ENCODE measurements at places on chromosomes 6 and 20.

DNA sequence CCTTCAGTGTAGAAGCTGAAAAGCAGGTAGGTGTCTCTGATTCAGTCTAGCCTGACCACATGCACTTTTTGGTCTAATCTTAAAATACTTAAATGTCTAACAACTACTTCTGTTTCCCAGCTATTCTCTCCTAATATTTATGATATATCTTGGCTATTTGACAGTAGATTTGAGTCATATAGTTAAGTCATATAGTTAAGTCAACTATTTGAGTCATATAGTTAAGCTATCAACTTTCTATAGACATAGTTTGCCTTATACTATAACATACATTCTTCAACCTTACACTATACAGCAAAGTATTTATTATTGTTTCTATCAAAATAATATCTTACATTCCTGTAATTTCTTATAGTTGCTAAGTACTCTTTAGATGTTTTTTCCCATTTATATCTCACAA, 110.9 kb downstream of the GMDS start:
- peaks cover 16% of the 10 kb centered on the region for H3K4me1 ChIP-seq
- no peak overlapping the region for H3K4me3 ChIP-seq
- no peak for DNase-seq
- no peaks in the 10 kb centered on the region for H3K27me3 ChIP-seq
- H3K36me3 ChIP-seq = peaks cover 3% of the 10 kb centered on the region

DNA sequence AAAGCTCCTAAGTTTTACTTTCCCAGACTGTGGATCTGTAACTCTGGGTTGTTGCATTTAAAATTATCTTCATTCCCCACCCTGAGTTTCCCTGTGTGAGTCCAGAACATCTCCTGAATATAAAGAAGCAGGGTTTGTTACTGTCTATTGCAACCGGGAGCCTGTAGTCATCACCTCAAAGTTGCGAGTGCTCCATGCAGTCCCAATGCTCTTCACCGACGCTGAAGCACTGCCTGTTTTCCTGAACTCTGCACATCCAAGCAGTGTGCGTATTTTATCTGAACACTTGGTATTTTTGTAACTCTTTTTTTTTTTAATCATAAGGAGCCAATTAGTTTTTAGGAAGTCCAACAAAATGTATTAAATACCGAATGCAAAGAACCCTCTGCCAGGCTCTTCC, 907 bp upstream of the HLA-B start:
- H3K4me1 ChIP-seq = peaks cover 41% of the 10 kb centered on the region
- H3K27me3 ChIP-seq = peaks cover 4% of the 10 kb centered on the region
- peak overlapping the region; percentile 99 for H3K27ac ChIP-seq

- no peak overlapping the region for H3K27ac ChIP-seq
- H3K27me3 ChIP-seq = peaks cover 35% of the 10 kb centered on the region
- no peaks in the 10 kb centered on the region for H3K4me1 ChIP-seq
- no peaks in the 10 kb centered on the region for H3K36me3 ChIP-seq
- H3K4me3 ChIP-seq = no peak overlapping the region
These were observed 622 bp downstream of the APCDD1L start for GRCh38 chr20:58514321-58515232.

DNA sequence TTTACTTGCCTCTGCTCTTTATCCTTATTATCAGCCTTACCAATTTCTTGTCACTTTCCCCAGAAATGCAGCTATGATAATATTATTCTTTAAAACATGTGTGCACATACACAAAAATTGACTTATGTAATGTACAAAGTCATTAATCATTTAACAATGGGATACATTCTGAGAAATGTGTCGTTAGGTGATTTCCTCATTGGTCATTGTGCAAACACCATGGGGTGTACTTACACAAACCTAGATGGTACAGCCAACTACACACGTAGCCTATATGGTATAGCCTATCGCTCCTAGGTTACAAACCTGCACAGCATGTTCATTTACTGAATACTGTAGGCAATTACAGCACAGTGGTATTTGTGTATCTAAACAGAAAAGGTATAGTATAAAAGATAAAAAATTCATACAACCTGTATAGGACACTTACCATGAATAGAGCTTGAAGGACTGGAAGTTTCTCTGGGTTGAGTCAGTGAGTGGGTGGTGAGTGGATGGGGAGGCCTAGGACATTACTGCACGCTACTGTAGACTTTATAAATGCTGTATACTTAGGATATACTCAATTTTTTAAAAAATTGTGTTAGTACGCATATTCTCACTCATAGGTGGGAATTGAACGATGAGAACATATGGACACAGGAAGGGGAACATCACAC, 56.9 kb downstream of the HIVEP1 start:
- H3K4me3 ChIP-seq = no peak overlapping the region
- DNase-seq = no peak
- no peak overlapping the region for H3K27ac ChIP-seq
- H3K27me3 ChIP-seq = no peaks in the 10 kb centered on the region

DNA sequence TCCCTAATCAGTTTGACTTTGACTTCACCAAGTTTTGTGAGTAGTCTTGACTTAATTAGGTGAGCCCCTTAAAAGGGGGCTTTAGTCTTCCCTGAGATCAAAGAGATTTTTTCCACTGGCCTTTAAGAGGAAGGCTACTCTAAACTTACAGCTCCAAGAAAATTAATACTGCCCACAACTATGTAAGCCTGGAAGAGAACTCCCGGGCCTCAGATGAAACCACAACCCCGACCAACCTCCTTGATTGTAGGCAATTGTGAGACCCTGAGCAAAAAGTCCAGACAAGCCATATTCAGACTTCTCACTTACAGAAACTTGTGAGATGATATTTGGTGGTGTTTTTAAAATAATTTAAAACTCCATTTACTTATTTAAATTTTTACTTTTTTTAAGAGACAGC, 18.1 kb downstream of the SNX3 start:
- peaks cover 18% of the 10 kb centered on the region for H3K4me1 ChIP-seq
- H3K27ac ChIP-seq = no peak overlapping the region
- H3K36me3 ChIP-seq = peaks cover 64% of the 10 kb centered on the region
- no peak for DNase-seq

DNA sequence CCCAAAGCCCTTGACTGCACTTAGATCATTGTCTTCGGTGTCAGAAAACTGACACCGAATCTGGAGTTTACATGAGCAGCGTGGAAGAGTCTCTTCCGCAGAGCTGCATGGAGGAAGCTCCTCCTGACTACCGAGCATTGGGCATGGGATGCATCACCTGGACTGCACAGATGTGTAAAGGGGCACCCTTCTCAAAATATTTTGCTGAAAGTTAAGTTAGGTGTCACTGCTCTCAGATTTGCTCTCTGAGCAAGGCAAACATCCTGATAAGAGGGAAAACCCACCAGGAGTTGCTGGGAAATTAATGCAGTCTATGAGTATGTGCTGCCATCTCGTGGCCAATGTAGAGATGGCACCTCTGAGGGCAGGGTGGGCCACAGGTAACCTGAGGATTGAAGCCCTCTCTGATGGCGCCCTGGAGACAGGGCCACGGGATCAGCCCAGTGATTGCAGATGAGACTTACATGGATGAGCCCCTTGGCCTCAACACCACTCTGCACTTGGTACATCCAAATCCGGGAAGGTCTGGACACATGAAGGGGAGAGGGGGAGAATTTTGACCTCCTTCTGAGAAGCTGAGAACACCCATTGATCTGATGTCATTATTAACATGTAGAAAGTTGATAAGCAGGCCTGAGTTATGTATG, 129.9 kb downstream of the LPA start:
- peaks cover 17% of the 10 kb centered on the region for H3K27me3 ChIP-seq
- H3K4me3 ChIP-seq = no peak overlapping the region
- H3K4me1 ChIP-seq = no peaks in the 10 kb centered on the region
- H3K36me3 ChIP-seq = no peaks in the 10 kb centered on the region

DNA sequence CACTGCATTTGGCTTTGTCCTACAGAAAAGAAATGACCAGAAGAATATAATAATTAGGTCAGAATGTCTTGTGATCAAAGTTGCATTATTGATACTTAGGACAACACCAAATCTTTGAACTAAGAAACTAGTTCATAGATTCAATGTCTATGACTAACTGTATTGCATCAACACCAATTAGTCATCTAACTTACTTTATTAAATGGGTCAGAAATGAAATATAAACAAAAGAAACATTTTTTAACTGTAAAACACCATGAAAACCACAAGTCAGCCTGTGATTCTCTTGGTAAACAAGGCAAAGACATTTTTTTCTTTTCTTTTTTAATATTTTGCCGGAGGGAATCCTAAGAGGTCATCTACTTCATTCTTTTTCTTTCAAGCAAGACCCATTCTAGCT, 114.1 kb upstream of the HDDC2 start:
- H3K27me3 ChIP-seq = no peaks in the 10 kb centered on the region
- no peak for DNase-seq
- no peaks in the 10 kb centered on the region for H3K4me1 ChIP-seq
- H3K27ac ChIP-seq = no peak overlapping the region
- no peaks in the 10 kb centered on the region for H3K36me3 ChIP-seq

DNA sequence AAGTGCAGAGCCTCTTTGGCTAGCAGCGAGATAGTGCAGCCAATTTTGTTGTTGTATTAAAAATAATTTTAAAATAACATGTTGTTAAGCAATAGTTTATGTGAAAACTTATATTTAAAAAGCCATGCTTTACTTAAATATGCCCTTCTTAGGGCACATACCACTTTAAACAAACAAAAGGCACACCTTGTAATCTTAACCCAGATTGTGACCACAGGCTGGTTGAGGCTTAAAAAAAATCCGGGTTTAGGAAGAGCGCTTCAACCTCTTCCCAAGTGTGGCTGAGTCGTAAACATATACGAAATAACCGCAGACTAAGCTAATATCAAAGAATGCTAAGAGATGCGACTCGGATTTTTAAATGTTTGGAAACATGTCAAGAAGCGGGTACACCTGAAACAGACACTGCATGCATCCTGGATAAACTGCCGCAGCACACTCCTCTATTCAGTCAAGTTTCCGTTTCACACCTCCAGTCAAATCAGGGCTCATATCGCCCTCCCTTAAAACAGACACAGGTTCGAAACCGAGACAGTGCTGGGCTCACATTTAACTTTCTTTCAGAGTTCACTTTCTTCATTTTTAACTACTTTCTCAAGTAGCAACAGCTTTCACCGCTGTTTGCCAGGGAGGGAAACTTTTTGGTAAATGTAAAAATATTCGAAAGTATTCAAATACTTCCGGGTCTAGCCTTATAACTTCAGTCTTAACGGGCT, 1.5 kb downstream of the DEK start:
- H3K4me3 ChIP-seq = peak overlapping the region; percentile 99
- peak; percentile 49 for DNase-seq
- H3K27me3 ChIP-seq = no peaks in the 10 kb centered on the region
- peaks cover 46% of the 10 kb centered on the region for H3K4me1 ChIP-seq
- H3K27ac ChIP-seq = peak overlapping the region; percentile 99

DNA sequence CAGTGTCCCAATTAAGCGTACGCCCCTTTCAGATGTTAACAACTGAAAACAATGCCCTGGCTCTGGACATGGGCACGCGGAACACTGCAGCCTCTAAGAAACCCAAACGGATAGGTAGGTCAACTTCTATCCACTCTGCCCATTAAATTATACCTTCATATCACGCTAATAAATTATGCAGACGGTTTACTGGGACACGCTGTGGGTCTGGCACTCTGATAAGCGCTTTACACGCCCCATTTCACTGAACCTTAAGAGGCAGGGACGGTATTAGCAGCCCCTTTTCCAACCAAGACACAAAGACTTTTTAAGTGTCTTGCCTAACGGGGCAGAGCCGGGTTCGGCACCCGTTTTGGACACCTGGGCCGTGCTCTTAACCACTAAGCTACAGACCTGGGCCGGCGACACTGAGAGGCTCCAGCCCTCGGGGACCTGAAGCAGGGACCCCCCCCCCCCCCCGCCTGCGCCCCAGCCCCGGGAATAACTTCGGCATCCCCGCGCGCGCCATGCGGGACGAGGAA, 744 bp downstream of the STAU1 start:
- H3K4me1 ChIP-seq = peaks cover 37% of the 10 kb centered on the region
- H3K36me3 ChIP-seq = peaks cover 29% of the 10 kb centered on the region
- no peak for DNase-seq
- H3K4me3 ChIP-seq = peak overlapping the region; percentile 95
- peak overlapping the region; percentile 87 for H3K27ac ChIP-seq
- peaks cover 7% of the 10 kb centered on the region for H3K27me3 ChIP-seq

DNA sequence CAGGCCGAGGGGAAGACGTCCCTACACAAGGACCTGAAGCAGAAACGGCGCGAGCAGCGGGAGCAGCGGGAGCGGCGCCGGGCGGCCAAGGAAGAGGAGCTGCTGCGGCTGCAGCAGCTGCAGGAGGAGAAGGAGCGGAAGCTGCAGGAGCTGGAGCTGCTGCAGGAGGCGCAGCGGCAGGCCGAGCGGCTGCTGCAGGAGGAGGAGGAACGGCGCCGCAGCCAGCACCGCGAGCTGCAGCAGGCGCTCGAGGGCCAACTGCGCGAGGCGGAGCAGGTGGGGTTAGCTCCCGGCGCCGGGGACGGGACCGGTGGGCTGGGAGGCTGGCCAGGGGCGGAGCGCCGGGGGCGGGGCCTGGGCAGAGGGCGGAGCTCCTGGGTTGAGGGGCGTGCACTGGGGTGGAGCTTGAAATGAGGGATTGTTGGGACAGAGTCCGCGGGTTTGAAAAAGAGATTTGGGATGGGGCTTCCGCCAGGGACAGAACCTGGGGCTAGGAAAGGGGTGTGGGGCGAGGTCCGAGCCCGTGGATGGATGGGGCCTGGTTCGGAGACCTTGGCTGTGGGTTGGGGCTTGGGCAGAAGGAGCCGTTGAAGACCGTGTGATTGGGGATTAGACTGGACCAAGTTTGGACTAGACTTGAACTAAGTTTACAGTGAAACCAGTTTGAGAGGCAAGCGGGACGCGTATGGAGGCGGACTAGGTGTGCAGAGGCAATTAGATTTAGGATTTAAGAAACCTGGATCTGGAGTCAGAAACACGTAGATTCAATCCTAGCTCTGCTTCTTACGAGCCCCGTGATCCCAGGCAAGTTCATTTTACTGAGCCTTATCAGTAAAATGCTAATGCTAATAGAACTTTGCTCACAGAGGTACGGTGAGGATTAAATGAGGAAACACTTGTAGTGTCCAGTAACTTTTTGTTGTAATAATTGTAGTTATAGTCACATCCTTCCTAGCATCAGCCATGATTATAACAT, 20.9 kb downstream of the DEF6 start:
- H3K27me3 ChIP-seq = no peaks in the 10 kb centered on the region
- H3K4me3 ChIP-seq = no peak overlapping the region
- DNase-seq = no peak
- H3K4me1 ChIP-seq = peaks cover 27% of the 10 kb centered on the region
- peaks cover 50% of the 10 kb centered on the region for H3K36me3 ChIP-seq

DNA sequence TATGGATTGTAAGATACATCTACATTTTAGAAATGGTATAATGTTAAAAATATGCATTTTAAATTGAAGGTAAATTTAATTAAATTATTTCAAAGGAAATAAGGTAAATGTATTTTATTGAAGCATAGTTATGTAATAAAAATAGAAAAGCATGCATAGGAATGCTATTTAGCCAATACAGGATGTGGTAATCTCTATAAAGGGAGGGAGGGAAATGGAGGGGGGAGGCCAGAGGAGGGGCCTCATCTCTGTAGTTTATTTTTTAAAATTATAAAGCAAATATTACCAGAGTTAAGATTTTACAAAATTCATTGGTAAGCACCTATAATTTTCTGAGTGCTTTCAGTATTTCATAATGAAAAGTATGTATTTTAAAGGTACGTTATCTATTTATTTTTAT, 27.2 kb downstream of the SLC16A10 start:
- no peak overlapping the region for H3K4me3 ChIP-seq
- DNase-seq = no peak
- peaks cover 36% of the 10 kb centered on the region for H3K4me1 ChIP-seq
- no peak overlapping the region for H3K27ac ChIP-seq
- H3K27me3 ChIP-seq = no peaks in the 10 kb centered on the region

GRCh38 chr20:48786951-48787705, 40.7 kb downstream of the PREX1 start:
- H3K27me3 ChIP-seq = no peaks in the 10 kb centered on the region
- H3K36me3 ChIP-seq = peaks cover 38% of the 10 kb centered on the region
- H3K4me1 ChIP-seq = peaks cover 56% of the 10 kb centered on the region
- H3K27ac ChIP-seq = peak overlapping the region; percentile 77
- no peak overlapping the region for H3K4me3 ChIP-seq

Measured in activated naive CD8-positive, alpha-beta T cell treated with anti-CD3 and anti-CD28 coated beads for 36 hours (primary cell).